ENCODE measurements at places on chromosomes 7 and 10.

GRCh38 chr7:134885967-134886352, 100.3 kb upstream of the AGBL3 start:
- no peak for DNase-seq

GRCh38 chr10:73889014-73889413, 14.7 kb upstream of the CAMK2G start:
- no peak for DNase-seq

GRCh38 chr10:1375346-1376170, 319.4 kb downstream of the WDR37 start:
- no peak for DNase-seq

DNA sequence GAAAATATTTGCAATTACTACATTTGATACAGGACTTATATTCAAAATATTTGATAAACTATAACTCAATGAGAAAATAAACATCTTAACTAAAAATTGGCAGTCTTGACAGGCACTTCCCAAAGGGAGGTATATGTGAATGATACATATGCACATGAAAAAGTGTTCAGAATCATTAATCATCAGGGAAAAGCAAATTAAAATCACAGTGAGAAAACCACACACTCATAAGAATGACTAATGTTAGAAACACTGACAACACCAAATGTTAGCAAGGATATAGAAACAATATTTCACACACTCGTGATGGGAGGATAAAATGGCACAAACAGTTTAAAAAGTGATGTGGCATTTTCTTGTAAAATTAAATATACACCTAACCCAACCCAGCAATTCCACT, 4.1 kb upstream of the VPS26A start:
- no peak for DNase-seq

DNA sequence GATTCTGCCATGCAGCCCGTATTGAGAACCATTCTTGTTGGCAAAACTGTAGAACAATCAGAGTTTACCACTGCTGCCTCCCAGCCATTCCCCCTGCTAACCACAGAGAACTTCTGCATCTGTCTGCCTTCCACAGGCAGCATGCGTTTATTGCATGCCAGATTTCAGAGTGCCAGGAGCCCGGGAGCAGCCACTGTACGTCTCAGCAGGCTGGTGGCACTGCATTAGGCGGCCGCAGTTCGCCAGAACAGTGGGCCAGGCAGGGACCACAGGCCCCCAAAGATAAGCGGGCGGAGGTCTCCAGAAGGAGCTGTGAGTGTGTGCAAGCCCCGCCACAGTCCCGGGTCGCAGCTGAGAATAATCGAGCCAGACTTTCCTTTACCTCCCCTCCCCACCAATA, 31.8 kb downstream of the ZNF467 start:
- no peak for DNase-seq

DNA sequence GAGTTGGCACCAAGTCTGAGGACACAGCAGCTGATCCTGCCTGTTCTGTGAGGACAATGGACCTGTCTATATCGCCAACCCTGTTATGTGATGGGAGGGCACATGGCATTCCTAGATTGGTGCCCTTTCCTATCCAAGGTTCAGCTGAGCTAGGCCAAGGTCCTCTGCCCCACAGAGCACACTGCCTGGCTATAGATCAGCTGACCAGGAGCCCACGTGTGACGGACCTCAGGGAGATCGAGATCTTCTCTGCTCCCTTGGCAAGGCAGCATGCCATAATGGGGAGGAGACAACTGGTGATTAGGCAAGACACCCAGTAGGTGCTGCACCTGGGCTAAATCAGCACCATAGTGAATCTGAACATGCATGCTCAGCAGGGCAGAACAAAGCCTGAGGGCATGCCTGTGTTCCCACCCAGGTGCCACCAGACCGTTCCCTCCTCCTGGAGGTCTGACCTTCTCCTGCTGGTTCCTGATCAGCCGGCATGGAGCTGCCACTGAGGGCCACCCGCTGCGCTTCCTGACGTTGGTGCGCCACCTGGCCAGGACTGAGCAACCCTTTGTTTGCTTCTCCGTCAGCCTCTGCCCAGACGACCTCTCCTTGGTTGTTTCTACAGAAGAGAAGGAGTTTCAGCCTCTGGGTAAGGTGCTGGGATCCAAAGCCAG, 93.7 kb downstream of the WDFY4 start:
- no peak for DNase-seq

DNA sequence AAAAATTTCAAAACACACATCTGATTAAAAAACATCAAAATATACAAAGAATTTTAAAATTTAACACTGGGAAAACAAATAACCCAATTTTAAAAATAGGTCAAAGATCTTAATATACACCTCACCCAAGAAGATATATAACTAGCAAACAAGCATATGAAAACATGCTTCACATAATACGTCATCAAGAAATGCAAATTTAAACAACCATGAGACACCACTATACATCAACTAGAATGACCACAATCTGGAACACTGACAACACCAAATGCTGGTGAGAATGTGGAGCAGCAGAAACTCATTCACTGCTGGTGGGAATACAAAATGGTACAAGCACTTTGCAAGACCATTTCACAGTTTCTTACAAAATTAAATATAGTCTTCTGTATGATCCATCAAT, 498.4 kb downstream of the IPMK start:
- DNase-seq = no peak

DNA sequence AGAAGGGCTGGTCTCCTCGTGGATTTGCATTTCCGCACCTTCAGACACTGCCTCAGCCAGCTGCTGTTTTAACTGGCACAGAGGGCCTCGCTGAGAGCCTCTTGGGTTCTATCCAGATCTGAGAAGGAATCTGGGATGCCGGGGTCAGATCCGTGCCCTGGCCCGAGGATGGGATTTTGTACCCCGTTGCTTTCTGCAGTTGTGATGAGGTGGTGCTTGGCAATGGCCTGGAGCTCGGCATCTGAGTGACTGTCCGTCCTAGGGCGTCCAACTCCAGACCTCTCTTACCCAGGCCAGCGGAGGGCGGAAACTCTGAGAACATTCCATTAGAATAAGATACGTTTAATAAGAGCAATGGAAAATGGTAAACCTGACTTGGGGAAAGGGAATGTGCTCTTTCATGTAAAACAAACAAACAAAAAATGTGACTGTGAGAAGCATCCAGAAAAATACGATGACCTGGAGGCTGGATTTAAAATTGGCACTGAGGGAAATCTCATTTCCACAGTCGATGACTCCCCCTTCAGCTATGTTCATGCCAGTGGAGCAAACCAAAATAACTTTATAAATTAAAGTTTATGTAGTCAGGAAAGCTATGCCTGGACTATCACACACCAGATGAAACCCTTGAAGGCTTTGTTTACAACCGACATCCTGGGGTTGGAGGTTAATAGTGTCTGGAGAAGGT, 39.6 kb downstream of the GRK5 start:
- DNase-seq = no peak

GRCh38 chr7:5428478-5429252, 5.0 kb upstream of the TNRC18 start:
- no peak for DNase-seq

DNA sequence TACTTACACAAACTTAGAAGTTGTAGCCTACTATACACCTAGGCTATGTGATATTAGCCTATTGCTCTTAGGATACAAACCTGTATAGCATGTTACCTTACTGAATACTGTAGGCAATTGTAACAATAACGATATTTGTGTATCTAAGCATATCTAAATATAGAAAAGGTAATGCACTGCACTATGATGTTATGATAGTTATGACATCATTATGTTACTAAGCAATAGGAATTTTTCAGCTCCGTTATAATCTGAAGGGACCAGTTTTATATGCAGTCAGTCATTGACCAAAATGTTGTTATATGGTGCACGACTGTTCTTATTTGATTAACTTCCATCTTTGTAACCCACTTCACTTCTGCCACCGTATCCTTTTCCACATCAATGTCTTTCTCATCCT, 62.0 kb downstream of the CCSER2 start:
- no peak for DNase-seq

- DNase-seq = no peak
Observed at GRCh38 chr10:61822781-61823230, 78.7 kb upstream of the ARID5B start.

DNA sequence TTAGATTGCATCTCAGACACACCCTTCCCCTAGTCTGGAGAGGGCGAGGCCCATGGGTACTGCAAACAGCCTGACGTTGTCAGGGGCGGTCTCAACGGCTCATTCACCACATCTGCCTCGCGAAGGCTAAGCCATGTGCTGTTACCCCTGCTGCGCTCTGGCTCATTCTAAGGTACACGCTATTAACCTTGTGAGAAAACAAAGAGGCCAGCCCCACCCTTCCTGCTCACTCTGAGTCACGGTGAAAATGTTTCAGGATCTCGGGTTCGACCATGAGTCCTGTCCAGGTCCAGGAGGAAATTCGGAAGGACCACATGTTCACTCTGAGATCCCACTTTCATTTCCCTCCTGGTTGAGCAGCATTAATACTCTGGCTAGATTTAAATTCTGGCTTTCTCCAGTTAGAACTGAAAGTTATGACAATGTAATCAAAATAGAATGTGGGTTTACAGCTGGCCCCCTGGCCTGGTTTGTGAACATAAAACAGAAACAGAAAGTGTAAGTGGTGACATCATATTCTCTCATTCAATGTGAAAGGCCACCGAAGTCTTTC, 55.2 kb downstream of the EGFR start:
- DNase-seq = no peak

- no peak for DNase-seq
Observed at GRCh38 chr10:122265896-122266295, 5.2 kb upstream of the BTBD16 start.

- no peak for DNase-seq
Observed at GRCh38 chr10:30166929-30167328, 107.5 kb upstream of the JCAD start.

DNA sequence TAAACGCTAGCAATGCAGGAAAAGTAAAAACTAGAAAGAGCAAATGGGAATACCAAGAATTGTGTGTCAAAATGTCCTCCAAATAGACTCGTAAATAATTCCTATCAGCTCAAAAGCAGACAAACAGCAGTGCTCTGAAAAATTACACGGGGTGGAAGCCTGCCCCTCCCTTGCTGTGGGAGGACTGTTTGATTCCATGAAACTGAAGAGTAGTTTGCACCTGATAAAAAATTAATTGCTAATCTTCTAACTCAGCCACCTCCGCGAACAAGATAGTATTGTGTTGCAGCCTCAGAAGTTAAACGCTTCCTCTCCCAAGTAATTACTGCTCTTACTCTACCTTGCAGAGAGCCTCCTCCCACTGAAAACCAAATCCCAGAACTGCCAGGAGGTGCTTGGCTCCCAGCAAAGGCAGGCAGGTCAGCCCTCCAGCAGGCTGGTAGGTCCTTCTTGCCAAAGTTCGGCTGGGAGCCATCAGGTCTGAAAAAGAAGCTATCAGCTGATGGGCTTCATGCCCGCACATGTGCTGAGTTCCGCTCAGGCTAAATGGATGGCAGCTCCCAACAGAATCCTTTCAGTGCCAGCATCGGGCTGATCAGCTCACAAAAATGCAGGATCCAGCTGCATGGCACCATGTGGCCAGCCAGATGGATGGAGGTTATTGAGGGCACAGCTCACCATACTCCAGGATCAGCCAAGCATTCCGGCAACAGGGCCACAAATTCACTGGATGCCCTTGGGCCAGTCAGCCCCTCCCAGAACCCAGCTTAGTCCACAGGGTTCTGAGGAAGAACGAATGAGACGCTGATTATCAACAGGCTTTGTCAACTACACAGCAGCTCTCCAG, 37.1 kb downstream of the MAD1L1 start:
- peak; percentile 9 for DNase-seq

DNA sequence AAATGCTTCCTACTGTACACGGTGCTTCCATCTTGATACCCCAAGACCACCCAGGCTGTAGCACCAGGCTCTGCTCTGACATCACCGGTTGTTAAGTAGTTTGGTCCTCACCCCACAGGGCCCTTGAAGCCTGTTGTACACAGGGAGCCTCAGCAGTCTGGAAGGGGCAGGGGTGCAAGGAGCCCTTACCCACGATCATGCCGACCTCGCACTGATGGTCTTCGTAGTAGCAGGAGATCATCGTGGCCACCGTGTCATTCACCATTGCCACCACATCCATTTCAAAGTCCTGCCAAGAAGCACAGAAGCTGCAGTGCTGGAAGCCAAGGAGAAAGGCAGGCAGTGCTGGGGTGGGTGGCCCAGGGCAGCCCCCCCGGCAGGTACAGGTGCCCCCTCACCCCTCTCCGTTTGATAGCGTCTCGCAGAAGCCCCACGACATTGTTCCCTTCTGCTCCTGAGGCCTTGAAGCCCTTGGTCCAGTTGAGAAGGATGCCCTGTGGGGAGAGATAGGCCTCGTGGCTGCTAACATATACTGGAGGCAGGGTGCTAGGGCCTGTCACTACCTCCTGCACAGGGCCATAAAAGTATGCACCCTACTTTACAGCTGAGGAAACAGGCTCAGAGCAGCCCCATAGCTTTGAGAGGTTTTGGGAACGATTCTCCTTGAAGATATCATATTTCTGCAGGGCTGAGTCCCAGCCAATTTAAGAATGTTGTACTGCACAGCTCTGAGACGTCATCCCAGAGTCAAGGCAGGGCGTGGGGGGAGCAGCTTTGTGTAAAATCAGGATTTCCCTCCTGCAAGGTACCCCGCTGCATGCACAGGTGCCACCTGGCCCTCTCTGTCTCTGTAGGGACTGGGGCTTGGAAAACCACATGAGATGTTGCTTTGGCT, 8.7 kb upstream of the MYL7 start:
- DNase-seq = no peak

DNA sequence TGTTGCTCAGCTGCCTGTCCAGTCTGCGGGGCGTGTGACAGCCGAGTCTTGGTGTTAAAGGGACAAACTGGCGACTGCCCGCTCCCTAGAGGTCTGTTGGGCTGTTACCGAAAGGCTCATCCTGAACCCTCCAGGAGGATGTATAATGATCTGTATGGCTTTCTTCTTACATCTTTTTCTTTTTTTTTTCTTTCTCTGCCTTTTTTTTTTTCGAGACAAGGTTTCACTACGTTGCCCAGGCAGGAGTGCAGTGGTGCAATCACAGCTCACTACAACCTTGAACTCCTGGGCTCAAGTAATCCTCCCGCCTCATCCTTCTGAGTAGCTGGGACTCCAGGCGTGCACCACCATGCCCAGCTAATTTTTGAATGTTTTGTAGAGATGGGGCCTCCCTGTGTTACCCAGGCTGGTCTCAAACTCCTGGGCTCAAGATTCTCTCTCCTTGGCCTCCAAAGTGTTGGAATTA, 857 bp downstream of the INTS15 start:
- DNase-seq = no peak

GRCh38 chr7:36006636-36007229, 146.3 kb upstream of the EEPD1 start:
- no peak for DNase-seq

GRCh38 chr10:78058562-78058961, 24.9 kb downstream of the RPS24 start:
- no peak for DNase-seq

- no peak for DNase-seq
Observed at GRCh38 chr10:78784546-78784945, 284.2 kb upstream of the ZMIZ1 start.

DNA sequence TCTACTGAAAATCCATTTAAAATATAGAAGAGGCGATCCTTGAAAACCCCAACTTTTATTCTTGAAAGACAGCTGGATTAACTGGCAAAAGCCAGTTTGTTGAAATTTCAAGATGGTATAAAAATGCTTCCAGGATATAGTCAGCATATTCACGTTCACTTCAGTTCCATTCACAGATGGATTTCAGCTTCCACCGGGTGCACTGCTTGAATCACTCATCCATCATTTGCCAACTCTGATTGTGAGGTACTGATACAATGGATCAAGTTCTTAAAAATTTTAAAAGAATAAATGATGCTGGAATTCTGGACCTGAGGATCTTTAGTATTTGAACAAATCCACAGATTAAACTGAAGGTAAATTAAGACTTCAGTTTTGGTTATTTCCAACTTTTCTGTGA, 2.4 kb downstream of the PURB start:
- no peak for DNase-seq

Measured in C1 segment of cervical spinal cord (tissue), 14 donors.